ENCODE measurements at places on chromosomes 13 and 19.

DNA sequence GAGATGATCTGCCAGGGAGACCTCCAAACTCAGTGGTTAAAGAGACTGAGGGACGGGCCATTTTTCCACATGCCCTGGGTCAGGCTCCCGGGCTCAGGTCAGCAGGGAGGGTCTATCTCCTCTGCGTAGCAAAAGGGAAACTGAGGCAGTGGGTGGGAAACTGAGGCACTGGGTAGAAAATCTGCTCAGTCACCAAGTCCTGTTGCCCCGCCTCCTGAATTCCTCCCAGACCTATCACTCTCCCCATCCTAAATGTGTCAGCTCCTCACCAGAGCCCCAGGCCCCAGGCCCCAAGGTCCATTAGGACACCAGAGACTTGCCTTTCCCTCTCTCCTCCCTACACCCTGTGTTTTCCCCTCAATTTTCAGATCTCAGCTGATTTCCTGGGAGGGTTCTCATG is 2.4 kb downstream of the CD320 start:
- DNase-seq = no peak

DNA sequence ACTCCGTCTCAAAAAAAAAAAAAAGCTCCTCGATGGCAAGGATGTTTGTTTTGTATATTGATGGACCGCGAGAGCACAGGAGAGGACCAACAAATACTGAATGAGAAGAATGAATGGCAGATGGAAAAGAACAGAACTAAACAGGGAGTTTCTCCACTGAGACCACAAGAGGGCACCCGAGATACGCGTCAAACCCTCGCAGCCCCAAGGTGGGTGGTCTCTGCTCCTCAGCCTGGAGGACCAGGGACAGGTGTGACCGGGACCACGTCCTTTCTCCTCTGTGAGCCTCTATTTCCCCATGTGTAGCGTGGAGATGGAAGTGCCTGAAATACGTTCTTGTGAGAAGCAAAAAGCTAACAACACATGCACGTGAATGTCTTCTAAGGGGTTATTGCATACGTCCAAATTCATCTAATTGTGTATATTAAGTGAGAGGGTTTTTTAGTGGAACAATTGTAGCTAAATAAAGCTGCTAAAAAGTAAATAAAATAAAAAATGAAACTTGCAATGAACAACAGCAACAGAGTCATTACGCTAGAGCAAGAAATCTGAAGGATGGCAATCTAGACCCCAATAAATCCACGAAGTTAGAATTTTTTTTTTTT is 8.3 kb upstream of the CDC42EP5 start:
- DNase-seq = no peak

GRCh38 chr19:4759388-4760284 is 31.9 kb upstream of the FEM1A start:
- peak; percentile 78 for DNase-seq

DNA sequence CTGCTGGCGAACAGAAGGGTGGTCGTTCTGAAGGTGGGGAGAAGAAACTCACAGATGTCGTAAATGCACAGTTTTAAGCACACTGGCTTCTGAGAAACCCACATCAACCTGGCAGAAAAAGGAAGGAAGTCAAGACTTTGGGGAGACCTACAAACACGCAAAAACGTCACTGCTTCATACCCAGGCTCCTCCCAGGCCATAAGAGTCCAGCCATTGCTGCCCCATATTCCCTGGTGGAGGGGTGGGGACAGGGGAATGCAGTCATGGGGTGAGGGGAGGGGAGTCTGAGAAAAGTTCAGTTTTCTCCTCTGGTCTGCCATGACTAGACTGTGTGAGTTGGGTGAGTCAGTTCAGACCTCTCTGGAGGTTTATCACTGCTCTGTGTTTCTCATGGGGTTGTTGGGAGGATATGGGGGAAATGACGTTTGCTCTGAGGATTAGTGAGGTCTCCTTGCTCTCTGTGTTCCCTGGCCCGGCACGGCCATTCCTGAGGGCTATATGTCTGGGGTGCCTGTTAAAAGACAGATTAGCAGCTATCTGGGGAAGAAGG is 139.0 kb downstream of the FLT1 start:
- no peak for DNase-seq

DNA sequence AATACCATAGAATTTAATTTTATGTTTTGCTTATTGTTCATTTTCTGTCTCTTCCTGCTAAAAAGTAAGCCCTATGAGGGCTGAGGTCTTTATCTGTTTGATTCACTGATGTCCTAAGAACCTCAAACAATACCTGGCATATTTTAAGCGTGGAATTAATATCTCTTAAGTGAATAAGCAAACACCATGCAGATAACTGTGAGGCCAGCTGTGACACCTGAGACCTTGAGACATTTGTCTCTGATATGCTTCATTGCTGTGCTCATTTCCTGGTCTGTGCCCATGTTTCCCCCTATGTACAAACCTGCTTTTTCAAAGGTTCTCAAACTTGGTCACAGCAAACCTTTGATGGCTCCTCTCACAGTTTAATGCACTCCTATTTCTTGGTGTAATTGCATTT is 254.6 kb downstream of the COG6 start:
- no peak for DNase-seq

DNA sequence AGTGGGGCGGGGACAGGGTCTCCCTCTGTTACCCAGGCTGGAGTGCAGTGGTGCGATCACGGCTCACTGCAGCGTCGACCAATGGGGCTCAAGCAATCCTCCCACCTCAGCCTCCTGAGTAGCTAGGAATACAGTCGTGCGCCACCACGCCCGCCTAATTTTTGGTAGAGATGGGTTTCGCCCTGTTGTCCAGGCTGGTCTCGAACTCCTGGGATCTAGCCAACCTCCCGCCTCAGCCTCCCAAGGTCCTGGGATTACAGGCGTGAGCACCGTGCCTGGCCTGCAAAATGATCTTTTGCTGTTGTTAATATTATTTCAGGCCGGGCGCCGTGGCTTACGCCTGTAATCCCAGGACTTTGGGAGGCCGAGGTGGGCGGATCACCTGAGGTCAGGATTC is 621 bp upstream of the TGDS start:
- no peak for DNase-seq
